CD4-positive, alpha-beta T cell treated with Interleukin-21 for 1 hour (primary cell): ENCODE measurements at places on chromosomes 3 and 15.

DNA sequence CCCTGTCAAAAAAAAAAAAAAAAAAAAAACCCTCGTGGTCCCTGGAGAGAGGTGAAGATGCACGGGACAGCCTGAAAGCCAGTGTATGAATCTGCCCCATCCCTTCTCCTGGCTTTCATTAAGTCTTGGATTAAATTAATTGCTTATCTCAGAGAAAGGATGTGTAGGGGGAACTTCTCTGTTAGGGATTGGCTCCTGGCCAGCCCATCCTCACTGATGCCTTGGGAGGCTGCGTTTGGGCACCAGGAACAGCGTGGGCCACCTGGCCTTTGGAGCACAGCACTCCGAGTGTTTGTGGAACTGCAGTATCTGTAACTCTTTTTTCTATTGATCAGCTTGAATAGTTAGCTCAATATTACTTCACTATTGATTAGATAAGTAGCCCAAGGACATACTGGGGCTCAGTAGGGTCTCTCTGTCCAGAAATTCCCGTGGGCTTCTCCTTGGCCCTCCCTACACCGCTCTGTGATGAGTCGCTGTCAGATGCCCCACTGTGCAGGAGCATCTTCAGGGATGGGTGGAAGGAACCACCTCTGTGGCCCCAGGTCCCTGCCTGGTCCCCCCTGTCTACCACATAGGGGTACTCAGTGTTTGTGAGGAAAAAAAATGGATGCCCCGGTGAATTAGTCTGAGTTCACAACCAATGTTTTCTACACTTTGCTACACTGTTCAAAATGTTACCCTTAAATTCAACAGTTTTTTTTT, 2.0 kb downstream of the PXYLP1 start:
- DNase-seq: no peak

- no peak for DNase-seq
Observed at GRCh38 chr3:116240261-116240660, 205.0 kb downstream of the LSAMP start.

DNA sequence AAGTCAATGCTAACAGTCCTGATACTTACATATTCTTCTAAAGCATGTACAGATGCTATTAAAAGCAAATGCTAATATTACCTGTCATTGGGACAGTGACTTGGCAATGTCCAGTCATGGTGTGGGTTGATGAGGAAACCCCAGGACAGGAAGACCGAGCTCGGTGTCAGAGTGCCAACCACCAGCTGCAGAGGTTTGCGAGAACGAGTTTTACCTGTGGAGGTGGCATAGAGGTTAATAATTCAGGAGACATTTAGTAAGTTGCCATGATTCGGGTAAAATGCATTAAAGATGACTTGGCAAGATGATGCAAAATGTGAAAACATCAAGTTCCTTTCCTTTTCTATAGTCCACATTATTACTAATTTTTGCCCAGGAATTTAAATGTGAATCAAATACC, 94.5 kb downstream of the ABI3BP start:
- no peak for DNase-seq

- DNase-seq: peak; percentile 42
Observed at GRCh38 chr15:78938658-78939488, 6.0 kb downstream of the CTSH start.

DNA sequence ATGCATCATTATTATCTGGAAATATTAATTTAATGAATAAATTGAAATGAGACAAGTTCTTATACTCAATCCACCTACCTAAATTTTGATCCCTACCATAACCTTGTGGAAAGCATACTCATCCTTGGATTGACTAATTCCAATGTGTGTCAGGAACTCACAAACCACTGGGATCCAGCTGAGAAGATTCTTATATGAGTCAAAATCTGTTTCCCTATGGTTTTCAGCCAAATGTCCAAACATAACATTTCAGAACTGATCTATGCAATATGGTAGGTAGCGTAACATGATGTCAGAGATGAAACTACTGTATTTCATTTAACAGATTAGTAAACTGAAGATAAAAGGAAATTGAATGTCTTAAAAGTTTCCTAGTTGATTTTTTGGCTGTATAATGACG, 250.0 kb downstream of the PLOD2 start:
- DNase-seq: no peak

- no peak for DNase-seq
Observed at GRCh38 chr15:48865370-48866079, 12.4 kb upstream of the EID1 start.

- DNase-seq: no peak
Observed at GRCh38 chr3:162492446-162493081, 996.0 kb downstream of the OTOL1 start.

- no peak for DNase-seq
Observed at GRCh38 chr3:12750658-12751071, 8.4 kb downstream of the TMEM40 start.

DNA sequence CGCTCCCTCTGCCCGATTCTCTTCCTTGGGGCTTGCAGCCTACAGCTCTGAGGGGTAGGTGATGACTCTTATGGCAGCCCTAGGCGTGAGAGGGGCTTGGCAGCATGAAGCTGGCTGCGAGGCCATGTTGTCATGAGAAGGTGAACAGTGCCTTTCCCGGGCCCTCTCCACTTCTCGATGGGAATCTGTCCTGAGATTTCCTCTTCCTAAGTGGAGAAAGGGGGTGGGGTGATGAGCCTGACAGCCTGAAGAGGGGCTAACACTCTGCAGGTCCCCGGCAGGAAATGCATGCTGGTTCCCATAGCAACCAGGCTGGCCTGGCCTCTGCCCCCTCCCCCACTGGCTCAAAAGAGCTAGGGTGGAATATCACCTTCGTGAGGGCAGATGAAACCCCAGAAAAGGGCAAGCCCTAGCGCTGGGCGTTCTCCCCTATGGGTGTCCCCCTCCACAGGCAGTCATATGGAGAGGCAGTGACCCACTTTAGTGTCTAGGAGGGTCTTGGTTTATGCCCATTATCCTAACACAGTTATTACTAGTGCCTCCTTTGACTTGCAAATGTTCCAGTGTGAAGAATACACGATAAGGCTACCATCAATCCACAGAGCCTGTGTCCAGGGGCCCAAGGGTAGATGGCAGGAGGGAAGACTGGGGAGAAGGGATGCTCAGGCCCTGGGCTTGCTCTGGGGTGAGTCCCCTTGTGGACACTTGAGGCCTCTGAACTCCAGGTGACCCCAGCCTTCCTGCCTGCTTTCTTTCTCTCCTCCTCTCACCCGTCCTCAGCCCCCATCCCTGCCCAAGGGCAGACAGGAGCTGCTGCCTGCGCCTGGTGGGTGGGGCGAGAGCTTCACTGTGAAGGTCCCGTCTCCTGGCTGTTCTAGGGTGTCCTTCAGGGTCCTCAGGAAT, 13.2 kb downstream of the EPHB3 start:
- DNase-seq: no peak

GRCh38 chr3:130604806-130605205, 87.8 kb downstream of the COL6A6 start:
- DNase-seq: no peak

DNA sequence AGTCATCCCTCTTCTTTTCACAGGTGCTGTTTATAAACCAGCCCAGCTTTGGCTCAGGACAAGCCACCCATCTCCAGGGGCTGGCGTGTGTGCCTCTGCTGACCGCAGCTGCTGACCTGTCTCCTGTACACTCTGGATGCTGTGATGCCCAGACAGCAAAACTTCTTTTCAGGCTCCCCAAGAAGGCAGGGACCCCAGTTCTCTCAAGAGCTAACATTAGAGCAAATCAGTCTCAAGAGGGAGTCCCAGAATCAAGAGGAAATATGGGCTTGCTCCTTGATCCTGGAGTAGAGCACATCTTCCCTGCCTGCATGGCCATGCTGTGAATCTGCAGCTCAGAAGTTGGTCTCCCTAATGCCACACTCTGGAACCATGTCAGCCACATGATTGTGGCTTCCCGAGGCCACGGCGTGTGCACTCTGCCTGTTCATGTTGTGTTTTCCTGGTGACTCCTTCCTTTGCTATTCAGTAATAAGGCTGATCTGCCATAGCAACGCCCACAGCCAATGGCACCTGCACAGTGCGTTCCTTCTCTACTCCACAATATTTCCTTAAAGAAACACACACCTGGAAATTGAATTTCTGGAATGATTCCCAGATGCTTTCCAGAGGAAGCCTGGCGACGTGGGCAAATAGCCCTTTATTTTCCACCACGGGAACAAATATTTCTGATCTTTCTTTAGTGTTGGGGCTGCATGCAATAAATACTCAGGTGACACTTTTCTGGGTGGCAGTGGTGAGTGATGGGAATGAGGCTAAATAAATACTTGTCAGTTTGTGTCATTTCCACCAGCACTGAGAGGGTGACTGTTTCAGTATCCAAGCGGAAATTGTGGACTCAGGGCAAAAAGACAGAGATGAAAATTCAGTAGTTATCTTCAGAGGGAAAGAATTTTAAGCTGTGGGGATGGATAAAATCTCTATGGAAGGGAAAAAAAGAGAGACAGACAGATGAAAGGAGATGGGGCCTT, 21.9 kb upstream of the THSD4 start:
- no peak for DNase-seq

DNA sequence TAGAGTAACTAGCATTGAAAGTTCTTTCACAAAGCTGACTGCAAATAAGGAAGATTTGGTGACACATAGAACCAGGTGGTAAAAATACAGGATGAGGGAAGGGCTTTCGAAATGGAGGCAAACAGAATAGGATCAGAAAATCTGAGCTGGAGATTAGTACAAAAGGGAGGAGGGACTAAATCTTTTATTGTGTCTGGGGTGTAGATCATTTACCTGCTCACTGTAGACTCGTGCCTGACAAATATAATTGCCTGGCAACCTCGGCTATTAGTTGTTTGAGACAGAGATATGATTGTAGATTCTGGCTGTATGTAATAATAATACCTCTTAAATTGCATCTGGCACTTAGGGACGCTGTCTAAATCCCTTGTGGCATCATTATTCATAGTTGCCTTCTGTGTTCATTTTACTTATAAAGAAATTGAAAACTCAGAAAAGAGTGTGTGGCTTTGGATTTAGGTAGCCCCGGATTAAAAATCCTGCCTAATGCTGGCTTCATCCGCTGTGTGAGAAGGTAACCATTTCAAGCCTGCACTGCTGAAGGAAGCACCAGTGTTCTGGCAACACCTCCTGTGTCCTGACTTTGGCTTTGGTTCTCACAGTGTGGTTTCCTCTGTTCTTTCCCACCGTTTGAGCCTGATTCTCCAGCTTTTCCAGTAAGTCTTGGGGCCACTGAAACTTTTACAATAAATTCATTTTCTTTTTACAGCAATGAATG, 25.0 kb upstream of the GPR160 start:
- no peak for DNase-seq

- DNase-seq: no peak
Observed at GRCh38 chr3:147218965-147219364, 187.4 kb downstream of the ZIC4 start.
